ENCODE measurements at places on chromosomes 1 and 21.

GRCh38 chr1:196143602-196144342, 464.5 kb downstream of the KCNT2 start:
- DNase-seq, result no peak

DNA sequence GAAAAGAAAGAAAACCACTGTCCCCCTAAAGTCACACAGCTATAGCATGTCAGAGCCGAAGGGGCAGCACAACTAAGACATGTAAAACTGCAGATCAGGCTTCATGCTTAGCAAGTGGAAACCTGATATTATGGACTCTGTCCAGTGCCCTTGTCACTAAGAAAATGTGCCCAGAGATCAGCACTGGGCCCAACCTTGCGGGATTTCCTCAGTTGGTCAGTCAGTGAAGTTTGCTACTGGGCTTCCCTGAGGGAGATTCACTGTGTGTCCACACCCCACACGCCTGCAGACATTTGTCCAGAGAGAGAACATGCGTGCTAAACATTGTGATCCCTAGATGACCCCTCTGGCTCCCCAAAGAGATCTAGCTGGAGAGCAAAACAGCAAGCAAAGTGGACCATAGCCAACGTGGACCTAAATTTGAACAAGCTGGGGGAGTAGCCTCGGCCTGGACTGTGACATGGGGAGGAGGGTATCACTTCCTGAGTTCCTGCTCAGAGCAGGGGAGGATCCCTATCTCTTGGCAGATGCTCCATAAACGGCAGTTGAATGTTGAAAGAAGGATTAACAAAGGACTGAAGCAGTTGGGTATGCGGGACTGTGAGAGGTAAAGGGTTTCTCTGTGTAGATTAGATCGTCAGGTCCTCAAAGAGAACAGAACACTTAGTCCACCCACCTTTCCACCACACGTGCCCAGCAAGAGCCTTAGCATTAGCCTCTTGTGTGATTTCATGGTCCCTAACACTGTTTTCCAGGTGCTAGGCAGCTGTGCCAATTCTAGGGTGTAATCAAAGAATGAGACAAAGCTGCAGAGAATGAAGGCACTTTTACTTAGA, 53.6 kb downstream of the GLUL start:
- DNase-seq, result no peak

GRCh38 chr21:37061926-37062592, 10.8 kb downstream of the PIGP start:
- DNase-seq, result no peak

DNA sequence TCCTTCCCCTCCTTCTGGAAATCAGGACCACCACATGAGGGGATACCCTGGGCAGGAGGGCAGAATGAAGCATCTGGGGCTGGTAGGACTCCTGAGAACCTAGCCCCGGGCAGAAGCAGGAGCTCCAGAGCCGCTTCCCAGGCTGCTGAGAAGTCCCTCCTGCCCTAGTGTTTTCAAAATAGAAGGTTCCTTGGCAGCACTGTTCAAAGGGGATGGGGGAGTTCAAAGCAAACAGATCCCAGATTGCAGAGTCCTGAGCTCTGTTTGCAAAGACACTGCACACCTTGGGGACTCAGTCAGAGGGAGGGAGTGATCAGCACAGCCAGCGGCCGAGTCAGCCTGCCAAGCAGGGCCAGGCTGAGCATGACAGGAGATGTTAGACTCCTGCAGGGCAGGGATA, 177.8 kb downstream of the PTPRU start:
- no peak for DNase-seq

- DNase-seq, result no peak
These were observed 3.6 kb upstream of the S100A10 start for GRCh38 chr1:151997284-151997570.

- no peak for DNase-seq
These were observed 34.6 kb downstream of the STXBP3 start for GRCh38 chr1:108780937-108781574.

DNA sequence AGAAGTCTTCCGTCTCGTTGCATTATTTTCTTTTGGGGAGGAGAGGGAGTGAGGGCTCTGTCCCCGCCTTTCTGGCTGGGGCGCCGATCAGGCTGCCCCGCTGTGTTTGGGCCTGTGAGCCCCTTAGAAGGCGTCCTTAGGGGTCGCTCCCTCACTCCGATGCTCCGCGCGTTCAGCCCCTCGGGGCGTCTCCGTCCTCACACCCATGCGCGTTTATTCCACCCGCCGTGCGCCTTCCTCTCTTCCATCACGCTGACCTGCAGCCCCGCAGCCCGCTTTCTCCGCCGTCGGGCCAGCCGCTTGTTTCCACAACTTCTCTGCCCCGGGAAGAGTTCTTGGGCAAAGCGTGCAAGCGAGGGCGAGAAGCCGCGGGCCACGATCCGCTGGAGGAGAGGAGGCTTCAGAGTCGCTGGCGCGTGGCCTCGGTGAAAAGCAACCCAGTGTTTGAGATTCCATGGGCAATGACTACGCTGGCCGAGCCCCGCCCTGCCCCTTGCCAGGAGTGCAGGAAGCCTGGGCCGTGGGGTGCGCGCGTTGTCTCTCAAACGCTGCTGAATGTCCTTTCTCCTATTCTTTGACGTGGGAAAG, 27.7 kb downstream of the TRIM11 start:
- peak; percentile 82 for DNase-seq

DNA sequence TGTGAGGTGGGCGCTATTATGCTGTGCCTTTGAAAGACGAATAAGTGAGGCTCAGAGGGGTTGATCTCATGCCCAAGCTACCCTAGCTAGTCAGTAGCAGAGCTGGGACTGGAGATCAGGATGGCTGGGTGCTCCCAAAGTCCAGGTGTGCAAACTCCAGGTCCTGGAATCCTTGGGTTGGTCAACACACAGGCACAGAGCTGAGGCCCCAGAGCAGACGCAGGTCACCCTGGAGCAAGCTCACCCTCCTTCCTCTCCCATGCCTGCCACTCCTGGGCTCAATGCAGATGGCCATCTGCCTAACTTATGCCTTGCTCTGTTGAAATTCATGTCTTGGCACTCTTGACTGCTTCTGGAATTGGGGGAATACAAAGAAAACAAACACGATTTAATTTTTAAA, 587.2 kb downstream of the PTPRU start:
- DNase-seq, result no peak

GRCh38 chr1:93844262-93845045, 34.6 kb downstream of the DNTTIP2 start:
- DNase-seq, result peak; percentile 75

GRCh38 chr1:108140936-108141335, 59.2 kb downstream of the SLC25A24 start:
- no peak for DNase-seq

DNA sequence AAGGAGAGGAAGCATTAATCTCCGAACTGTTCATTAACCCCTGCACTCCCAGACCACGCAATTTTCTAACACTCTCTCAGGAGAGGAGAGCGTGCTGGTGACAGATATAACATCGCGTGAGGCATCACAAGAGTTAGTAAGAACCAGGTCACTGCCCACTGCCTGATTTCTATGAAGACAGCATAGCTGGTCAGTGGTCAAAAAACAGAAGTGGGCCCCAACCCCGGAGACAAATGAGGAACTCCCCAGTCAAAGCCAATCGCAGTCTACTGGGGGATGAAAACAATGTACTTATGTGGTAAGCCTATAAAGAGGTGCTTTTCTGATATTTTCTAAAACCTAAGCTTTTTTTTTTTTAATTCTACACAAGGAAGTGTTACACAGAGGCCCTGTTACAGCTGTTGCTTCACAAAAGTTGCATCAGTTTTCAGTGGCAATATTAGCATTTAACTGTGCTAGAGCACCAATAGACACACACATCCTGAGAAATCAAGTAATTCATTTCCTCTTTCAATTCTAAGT, 231.8 kb upstream of the IRF2BP2 start:
- DNase-seq, result no peak

- no peak for DNase-seq
These were observed 324.4 kb downstream of the ADGRL2 start for GRCh38 chr1:82125119-82125518.

- no peak for DNase-seq
These were observed 491 bp upstream of the RAP1A start for GRCh38 chr1:111618961-111619634.

DNA sequence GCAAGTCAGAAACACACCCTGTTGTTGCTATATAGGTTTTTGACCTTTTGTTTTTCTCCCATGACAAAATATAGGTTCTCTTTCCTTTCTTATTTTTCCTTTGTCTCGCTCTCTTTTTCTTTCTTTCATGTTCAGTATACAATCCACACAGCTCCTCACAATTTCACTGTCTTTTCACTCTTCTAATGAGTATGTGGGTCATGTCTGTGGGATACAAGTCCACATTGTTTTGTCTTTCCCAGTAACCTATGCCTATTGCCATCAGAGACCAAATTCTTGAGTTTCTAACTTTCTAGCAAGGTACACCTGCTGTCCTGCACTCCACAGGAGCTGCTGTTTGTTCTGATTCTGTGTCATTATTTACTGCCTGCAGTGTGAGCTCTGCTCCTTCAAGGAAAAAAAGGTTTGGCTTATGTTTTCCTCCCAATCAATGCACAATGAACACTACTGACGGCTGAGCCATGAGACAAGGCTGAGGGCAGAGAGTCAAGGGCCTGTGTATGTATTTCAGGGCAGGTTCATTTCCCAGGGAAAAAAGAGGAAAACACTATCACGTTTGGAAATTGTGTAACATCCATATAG, 453.8 kb downstream of the NEGR1 start:
- DNase-seq, result no peak

GRCh38 chr1:117089996-117090395, 29.9 kb downstream of the TTF2 start:
- no peak for DNase-seq

DNA sequence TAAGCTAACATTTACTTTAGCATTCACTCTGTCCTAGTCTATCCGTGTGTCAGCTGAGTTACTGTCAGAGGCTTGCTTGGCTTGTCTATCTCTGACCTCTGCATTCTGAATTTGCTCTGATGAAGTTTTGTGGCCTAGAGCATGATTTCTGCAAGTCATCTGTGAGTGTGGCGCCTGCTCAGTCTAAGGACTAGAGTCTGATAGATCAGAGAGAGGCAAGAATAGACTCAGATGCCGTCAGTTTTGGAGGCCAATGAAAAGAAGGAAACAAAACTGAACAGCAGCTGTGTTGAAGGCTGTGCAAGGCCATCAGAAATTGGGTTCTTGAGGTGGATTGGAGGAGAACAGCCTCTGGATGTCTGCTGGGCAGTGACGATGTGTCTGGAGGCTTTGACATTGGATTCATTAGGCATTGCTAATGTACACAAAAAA, 573.1 kb downstream of the USP25 start:
- DNase-seq, result no peak

- no peak for DNase-seq
These were observed 231.5 kb downstream of the KCNT2 start for GRCh38 chr1:196376630-196377328.

- DNase-seq, result no peak
These were observed 120.7 kb downstream of the CNIH3 start for GRCh38 chr1:224736619-224737352.

GRCh38 chr1:55234016-55234415, 18.9 kb upstream of the USP24 start:
- no peak for DNase-seq

DNA sequence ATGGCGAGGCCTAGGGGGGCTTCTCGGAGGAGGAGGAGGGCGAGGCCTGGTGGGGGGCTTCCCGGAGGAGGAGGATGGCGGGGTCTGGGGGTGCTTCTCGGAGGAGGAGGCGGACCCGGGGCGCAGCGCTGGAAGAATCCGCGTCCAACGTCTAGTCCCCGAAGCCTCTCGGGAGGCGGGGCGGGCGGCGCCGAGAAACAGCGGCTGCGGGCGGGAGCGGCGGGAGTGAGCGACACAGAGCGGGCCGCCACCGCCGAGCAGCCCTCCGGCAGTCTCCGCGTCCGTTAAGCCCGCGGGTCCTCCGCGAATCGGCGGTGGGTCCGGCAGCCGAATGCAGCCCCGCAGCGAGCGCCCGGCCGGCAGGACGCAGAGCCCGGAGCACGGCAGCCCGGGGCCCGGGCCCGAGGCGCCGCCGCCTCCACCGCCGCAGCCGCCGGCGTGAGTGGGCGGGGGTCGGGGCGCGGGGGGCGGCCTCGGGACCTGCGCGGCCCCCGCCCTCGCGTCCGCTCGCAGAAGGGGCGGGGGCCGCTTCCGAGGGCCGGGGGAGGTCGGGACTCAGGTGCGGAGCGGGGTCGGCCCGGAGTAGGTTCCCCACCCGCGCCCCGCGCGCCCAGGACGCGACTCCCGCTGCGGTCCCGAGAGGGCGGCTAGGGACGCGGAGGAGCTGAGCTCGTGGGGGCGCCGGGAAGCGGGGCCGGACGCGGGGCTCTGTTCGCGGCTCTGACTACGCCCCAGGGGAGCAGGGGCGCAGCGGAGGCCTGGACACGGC, at the start of gene KLHL17:
Gene KLHL17 (plus strand): TSS at position 222 of the 769 bp plus-strand sequence. CDS start 110 bp downstream, at position 332.
- DNase-seq, result peak; percentile 66

DNA sequence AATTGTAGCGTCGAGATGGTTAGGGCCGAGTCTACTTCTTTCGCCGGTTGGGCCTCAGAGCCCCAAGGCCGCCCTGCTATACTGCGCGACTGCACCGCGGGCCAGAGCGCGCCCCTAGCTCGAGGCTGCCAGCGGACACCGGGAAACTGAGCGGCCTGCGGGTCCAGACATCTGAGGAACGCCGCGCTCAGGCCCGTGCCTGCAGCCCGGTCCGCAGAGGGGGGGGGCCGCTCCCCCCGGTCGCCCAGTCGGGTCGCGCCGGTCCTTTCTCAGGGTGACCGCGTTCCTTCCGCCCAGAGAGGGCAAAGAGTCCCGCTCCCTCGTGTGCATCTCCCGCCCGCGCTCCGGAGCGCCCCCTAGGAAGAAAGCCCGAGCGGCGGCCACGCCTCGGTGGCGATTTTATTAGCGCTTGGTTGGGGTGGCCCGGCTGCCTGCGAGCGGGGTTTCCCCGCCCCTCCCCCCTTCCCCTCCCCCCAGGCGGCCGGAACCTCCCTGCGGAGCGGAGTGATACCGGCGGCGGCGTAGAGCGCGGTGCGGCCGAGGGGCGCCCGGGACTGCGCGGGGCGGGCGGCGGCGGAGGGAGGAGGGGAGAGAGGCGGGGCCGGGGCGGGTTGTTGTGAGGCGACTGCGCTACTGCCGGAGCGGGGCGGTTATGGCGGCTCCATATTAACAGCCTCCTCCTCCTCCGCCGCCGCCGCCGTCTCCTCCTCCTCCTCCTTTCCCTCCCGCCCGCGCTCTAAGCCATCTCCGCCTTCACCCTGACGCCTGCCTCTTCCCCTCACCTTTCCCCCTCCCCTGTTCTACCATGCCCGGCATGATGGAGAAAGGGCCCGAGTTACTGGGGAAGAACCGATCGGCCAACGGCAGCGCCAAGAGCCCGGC, at the start of gene RCOR3:
Gene RCOR3 (plus strand): TSS at position 611 of the 882 bp plus-strand sequence. CDS start 195 bp downstream, at position 806.
- peak; percentile 94 for DNase-seq

GRCh38 chr1:89996450-89997110, 1.7 kb downstream of the ZNF326 start:
- DNase-seq, result no peak

Data from ACHN (cell line).